Stimulated activated CD8-positive, alpha-beta memory T cell treated with anti-CD3 and anti-CD28 coated beads, Interleukin-12 subunit alpha, Interleukin-12 subunit beta, amount 100 ng/mL, for 4 hours (primary cell): ENCODE measurements at places on chromosomes 1 and 21.

DNA sequence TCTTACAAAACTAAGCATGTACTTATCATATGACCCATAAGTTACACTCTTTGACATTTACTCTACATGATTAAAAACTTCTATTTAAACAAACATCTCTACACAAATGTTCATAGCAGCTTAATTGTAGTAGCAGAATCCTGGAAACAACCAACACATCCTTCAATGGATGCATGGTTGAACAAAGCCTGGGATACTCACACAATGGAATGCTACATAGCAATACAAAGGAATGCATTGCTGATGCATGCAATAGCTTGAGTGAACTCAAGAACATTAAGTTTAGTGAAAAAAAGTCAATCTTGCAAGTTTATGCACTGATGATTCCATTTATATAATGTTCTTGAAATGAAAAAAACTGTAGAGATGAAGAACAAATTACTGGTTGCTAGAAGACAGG is 686.9 kb downstream of the LRRIQ3 start:
- DNase-seq, result no peak

- no peak for DNase-seq
Measured at GRCh38 chr1:227343727-227344551, 25.6 kb upstream of the CDC42BPA start.

GRCh38 chr1:154468535-154469250 is 33.3 kb upstream of the TDRD10 start:
- no peak for DNase-seq

- no peak for DNase-seq
Measured at GRCh38 chr1:89070509-89070908, 5.5 kb upstream of the GBP1 start.

GRCh38 chr1:116950517-116951199 is 40.9 kb downstream of the PTGFRN start:
- no peak for DNase-seq

DNA sequence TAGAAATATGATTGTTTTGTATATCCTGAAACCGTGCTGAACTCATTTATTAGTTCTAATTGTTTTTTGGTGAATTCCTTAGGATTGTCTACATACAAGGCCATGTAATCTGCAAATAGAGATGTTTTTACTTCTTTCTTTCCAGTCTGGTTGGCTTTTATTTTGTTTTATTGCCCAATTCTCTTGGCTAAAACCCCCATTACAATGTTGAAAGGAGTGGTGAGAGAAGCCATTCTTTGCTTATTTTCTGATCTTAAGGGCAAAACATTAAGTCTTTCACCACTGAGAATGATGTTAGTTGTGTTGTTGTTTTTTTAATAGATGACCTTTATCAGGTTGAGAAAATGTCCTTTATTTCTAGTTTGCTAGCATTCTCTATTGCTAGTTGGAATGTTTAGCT is 157.3 kb downstream of the NTMT2 start:
- no peak for DNase-seq

DNA sequence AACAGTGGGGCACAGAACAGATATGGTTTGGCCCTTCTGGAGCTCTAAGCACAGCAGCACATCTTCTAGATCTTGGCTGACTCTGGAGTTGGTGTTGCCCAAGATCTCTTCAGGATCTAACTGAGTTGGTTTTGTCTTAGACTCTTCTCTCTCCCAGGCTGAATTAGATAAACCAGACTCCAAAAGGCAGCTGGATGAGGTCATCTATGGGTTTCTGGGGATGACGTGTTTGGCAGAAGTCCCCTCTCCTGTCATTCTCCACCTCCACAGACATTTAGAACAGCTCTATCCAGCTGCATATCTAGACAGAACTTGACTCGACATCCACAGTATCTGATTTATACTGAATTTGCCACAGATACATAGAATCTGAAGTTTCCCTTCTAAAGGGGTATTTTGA is 75.3 kb downstream of the ST6GALNAC5 start:
- DNase-seq, result no peak

- no peak for DNase-seq
Measured at GRCh38 chr1:96367791-96368190, 353.8 kb upstream of the PTBP2 start.

DNA sequence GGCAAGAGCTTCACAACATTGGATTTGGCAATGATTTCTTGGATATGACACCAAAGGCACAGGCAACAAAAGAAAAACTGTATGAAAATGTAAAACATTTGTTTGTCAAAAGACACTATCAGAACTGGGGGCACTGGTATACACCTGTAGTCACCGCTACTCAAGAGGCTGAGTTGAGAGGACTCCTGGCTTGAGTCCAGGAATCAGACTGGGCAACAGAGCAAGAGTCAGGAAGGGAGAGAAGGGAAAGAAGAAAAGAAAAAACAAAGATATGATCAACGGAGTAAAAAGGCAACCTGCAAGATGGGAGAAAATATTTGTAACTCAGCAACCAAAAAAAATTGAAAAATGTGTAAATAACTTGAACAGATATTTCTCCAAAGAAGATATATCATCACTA is 6.0 kb upstream of the TUT4 start:
- no peak for DNase-seq

DNA sequence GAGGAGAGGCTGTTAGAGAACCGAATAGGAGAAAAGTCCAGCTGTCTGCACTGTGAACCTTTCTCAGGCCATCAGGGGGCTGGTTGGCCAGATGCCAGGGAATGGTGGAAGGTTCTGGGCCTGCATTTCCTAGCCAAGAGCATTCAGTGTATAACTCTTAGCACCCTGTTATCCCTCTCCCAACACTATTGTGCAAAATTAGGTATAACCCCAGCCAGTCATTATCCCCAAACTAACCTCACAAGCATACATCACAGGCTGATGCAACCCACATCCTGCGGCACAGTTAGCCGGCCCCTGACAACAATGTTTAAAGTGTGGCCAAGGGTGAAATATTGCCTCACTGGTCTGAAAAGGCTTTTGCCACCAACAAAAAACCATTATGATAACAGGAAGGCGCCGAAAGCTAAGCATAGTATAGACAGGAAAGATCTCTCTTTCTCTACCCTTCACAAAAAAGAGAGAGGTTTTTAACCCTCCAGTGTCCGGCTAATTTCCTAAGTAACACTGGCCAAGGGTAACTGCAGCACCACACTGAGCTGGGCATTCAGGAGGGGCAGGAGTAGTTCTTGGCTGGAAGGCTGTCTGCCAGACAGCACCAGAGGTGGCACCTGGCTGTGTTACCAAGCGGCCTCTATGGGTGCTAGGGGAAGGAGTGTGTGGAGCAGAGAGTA is 77.3 kb upstream of the BCAR3 start:
- DNase-seq, result no peak

DNA sequence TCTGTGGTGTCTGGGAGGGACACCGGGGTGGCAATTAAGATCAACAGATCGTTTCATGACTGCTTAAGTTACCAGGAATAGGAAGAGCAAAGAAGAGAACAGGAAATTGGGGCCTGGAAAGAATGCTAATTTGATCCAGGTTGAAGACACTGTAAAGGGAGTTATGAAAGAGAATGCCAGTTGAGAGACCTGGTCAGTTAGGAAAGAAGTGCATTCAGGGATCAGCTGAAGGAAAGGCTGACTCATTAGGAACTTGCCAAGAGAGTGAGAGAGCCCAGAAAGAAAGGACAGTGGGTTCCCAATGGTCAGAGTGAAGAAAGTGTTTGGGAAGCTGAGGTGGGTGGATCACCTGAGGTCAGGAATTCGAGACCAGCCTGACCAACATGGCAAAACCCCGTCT is 119.6 kb downstream of the UBE2U start:
- DNase-seq, result no peak

- DNase-seq, result no peak
Measured at GRCh38 chr1:243420016-243420945, 164.4 kb downstream of the SDCCAG8 start.

GRCh38 chr21:46474382-46474781 is 15.7 kb downstream of the DIP2A start:
- no peak for DNase-seq

GRCh38 chr1:227748496-227749182 is 13.4 kb downstream of the SNAP47 start:
- no peak for DNase-seq

DNA sequence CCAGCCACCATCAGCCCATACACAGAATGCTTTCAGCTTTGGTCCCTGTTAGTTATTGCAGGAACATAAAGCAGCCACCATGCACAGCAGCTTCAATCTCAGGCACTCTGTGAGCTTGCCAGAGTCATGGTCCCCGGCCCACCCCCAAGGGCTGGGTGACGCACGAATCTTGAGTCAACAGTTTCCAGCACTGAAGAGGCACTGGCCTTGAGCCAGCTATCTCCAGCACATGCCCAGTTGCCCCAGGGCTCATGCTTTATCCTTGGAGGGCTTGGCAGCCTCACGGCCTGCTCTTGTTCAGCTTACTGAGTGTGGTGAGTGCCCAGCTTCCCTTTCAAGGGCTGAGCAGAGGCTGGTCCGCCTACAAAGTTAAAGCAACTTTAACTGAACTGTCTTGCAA is 200.7 kb upstream of the RAB4A start:
- no peak for DNase-seq

GRCh38 chr1:10054465-10054864 is 21.7 kb downstream of the UBE4B start:
- no peak for DNase-seq

DNA sequence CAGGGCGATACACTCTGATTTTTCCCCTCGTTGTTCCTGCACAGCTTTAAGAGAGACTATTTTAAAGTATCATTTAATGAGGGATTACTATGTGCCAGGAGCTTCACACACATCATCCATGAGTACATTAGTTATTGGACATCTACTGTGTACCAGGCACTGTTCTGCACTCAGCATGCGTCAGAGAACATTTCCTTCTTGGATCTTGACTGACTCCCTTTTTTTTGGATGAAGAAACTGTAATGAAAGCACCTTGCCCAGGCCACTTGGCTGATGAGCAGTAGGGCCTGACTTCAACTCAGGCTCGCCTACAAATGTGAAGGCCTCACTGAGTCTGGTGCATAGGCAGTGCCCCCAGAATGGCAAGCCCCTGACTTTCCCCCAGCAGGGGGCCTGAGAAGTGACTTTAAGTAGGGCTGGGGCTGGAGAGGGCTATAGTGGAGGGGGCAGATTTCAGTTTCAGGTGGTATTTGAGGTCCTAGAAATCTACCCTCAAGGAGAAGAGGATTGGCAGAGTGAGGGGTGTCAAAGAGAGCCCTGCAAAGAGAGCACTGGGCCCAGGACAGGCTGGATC is 50.0 kb downstream of the PTPRU start:
- DNase-seq, result no peak

GRCh38 chr1:34975338-34975737 is 9.8 kb downstream of the TMEM35B start:
- no peak for DNase-seq

GRCh38 chr1:230749150-230749549 is 2.0 kb downstream of the CAPN9 start:
- DNase-seq, result no peak

GRCh38 chr1:153353226-153353947 is 4.3 kb upstream of the S100A9 start:
- no peak for DNase-seq

DNA sequence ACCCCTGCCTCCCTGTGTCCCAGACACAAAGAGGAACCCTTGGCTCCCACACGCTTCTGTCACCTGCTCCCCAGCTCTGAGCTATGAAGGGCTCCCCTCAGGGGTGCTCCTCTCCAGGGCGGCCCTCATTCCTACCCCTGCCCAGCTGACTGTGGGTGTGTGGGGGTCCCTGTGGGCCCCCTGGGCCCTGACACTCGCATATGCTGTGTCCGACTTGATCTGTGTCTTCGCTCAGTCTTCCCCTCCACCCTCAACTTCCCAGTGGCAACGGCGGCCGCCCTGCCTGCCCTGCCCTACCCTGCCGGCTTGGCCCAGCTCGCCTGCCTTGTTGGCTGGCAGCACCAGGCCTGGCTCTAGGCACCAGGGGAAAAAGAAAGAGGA is 1.2 kb downstream of the KCNQ4 start:
- no peak for DNase-seq

GRCh38 chr1:85296980-85297379 is 20.5 kb upstream of the BCL10 start:
- no peak for DNase-seq

GRCh38 chr1:230158415-230159291 is 91.6 kb downstream of the GALNT2 start:
- DNase-seq, result no peak
